ENCODE measurements at places on chromosomes 5 and 9. TPM values are rescaled to one million over a fixed set of nuclear protein-coding genes. Genes with fewer than 3 reads are reported as not detected.

DNA sequence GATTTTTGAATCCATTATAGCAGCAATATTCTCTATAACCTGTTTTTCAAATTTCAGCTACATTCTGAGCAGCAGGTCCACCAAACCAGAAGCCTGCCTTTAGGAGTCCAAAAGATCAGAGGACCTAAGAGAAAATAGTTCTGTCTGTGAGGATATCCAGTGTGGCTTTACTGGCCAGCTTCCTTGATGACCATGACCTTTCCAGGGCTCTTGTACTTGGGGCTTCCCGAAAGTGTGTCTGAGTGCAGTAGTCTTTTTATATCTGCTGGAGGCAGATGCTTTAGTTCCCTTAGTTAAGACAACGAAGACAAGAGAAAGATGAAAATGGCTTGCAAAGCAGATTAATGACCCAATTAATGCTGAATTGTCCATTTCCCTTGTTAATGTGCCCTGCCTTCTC lies 72.4 kb downstream of the SGCD start:
- no peak for DNase-seq

DNA sequence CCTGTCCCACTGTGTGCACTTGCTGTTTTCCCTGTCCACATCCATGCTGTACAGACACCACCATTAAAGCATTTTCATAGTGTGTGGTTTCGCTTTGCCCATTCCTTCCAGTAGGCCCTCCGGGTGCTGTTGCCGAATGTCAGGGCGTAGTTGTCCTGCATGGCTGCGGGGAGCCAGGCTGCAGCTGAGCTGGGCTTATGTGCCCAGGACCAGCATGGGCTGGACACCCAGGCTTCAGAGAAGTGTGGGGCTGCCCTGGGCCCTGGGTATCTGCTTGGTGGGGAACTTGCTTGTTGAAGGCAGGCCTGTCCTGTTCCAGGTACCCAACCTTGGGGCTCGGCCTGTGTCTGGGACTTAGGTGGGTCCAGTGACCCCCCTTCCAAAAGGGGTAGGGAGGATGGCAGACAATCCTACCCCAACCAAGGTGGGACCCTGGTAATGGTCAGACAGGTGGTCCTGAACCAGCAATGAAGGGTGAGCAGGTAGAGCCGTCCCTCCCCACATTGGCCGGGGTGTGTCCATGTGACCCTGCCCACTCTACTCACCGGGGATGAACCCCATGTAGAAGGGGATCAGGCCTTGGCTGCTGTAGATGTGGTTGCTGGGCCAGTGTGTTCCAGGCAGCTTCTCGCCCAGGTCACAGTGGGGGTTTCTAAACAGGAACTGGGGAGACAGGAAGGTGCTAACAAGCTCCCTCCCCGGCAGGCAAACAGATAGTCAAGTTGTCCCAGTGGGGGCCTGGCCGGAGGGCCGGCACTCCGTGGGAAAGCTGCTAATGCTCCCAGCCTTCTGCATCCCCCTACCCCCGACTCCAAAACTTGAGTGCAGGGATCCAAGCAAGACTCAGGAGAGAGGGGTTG lies 2.8 kb downstream of the TUBB4B start:
- DNase-seq, result no peak

GABRB2 gene
- total RNA-seq, result not detected

NRARP gene
- total RNA-seq, result 8.4 TPM

MYOZ3 gene
- total RNA-seq, result 4.6 TPM

Data from kidney epithelial cell (primary cell).